T-cell (primary cell): ENCODE measurements at places on chromosomes 7 and 10.

DNA sequence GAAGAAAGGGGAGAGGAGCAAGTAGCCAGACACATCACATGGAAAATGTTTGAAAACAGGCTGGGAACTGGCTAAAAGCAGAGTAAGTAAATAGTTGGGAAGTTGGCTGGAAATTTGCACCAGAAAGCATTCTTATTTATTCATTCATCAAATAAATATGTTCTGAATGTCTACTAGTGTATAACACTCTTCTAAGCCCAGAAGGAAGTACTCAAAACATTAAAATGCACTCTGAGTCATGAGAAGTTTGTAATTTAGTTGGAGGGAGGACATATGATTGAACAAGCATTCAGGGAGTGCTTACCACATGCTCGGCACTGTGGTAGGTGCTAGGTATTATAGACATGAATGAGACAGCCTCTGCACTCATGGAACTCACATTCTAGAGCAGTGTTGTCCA lies 37.0 kb upstream of the CNNM1 start:
- DNase-seq = no peak

- DNase-seq = no peak
Measured at GRCh38 chr7:124758327-124758726, 7.3 kb downstream of the GPR37 start.

DNA sequence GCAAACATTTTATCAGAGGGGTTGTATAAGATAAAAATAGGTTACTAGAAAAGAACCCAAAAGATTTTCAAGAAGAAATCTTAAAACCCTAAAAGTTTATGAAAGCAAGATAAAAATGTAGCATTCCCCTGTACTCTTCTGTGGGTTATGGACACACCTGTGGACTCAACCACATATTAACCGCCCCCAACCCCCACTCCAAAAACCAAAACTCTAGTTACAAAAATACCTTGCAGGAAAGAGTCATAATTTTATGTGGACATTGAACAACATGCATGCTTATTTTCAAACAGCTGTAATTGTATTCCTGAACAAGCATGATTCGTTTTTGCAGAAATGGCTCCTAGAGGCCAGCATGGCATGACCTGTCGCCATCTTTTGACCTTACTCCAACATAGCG lies 466.9 kb downstream of the PHTF2 start:
- no peak for DNase-seq

DNA sequence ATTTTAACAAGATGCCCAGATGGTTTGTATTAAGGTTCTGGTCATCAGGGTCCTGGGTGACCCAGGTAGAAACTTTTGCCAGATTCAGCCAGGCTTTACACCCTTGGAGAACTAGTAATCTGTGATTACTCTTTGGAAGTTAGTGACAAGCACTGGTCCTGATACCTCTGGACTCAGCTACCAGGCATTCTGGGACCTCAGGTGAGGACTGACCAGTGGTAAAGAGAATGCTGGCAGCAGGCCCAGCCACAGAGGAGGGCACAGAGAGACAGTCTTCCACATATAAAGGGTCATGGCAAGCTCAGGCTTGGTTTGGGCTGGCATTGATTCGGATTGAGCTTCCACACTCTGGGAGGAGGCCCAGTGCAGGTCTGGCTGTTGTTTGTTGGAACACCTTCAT lies 112.0 kb upstream of the CHST15 start:
- no peak for DNase-seq

GRCh38 chr7:88218429-88218745 lies 1.5 kb downstream of the SRI start:
- no peak for DNase-seq

DNA sequence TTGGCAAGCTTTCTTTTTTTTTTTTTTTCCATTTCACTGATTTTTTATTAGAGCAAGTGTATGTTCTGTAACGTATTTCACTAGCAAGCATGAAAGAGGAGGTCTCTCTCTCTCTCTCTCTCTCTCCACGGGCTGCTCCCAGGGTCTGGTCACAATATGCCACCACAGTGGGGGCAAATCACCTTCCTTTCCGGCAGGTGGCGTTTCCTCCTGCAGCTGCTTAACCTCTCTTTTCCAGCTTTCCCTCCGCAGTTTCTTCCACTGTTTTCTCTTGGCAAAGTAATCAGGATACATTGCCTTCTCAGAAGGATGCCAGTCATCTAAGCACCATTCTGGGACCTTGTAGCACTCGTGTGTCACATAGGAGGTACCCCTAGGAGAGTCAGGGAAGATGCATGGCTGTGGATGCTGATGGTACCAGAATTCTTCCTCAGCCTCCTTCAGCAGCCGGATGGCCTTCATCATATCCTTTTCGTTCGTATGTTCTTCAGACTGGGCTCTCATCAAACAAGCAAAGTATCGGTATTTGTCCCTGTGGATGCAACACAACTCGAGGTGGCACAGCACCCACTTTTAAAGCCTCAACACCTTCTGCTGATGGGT lies 197.3 kb upstream of the PODXL start:
- DNase-seq = no peak

- no peak for DNase-seq
Measured at GRCh38 chr7:130943336-130943901, 209.4 kb upstream of the KLF14 start.

- DNase-seq = no peak
Measured at GRCh38 chr7:17467386-17467945, 169.0 kb downstream of the AHR start.

DNA sequence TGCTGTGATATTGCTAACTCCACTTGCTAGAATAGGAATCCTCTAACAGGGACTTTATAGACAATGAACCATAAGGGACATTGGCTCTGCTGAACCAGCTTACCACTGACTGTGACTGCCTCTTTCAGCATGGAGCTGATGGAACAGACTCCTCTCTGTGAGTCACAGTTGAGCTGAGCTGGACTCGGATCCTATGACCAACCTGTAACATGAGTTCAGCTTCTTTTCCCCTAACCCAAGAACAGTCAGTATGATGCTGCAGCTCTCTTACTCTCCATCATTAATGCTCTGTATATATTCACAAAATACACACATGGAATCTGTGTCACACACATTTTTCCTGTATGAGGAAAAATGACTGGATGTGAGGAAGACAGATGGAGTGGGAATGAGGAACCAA lies 177.9 kb upstream of the BET1 start:
- no peak for DNase-seq

GRCh38 chr10:45809837-45810236 lies 37.5 kb downstream of the AGAP4 start:
- DNase-seq = no peak
